ENCODE measurements at places on chromosomes 7 and 10.

DNA sequence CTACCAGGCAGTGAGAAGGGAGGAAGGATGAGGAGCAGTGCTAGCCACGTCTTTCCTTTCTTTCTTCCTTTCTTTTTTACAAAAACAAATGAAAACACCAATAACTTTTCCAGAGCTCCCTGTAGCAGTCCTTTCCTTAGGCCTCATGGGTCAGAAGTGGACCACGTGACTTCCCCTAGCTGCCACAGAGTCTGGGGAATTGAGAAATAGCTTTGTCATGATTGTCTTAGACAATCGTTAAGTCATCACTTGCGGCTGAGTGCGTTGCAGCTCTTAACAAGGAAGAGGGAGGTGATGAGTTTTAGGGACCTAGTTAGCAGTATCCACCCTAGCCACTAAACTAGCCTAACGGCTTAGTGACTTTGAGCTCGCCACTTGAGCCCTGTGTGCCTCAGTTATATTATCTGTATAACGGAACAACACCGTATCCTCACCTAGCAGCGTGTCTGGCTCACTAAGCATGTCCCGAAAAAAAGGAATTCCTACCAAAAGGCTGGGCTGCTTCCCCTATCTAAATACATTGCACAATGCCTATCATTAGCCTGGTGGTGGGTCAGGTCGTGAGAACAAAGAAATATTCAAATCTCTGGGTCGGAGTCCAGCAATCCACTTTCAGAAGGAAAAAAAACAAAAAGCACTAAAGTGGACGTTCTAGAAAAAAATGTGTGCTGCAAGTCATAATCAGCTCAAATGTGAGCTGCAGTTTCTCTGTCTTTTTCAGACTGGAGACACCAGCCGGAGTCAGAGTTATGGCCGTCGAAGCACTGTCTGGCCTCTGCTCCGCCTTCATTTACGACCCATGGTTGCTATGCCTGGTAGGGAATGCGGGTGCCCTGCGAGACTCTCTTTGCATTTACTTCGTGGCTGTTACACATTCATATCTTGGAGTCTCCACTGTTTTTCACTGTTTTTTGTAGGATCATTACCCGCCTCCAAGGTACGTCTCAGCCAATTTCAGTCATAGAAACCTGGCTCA, 338.5 kb upstream of the FOXK1 start:
- DNase-seq = no peak

- no peak for DNase-seq
Measured at GRCh38 chr10:35452171-35452570, 115.9 kb downstream of the CCNY start.

- no peak for DNase-seq
Measured at GRCh38 chr10:33122014-33122809, 164.2 kb upstream of the ITGB1 start.

GRCh38 chr10:93820434-93820833, 62.7 kb downstream of the LGI1 start:
- no peak for DNase-seq

DNA sequence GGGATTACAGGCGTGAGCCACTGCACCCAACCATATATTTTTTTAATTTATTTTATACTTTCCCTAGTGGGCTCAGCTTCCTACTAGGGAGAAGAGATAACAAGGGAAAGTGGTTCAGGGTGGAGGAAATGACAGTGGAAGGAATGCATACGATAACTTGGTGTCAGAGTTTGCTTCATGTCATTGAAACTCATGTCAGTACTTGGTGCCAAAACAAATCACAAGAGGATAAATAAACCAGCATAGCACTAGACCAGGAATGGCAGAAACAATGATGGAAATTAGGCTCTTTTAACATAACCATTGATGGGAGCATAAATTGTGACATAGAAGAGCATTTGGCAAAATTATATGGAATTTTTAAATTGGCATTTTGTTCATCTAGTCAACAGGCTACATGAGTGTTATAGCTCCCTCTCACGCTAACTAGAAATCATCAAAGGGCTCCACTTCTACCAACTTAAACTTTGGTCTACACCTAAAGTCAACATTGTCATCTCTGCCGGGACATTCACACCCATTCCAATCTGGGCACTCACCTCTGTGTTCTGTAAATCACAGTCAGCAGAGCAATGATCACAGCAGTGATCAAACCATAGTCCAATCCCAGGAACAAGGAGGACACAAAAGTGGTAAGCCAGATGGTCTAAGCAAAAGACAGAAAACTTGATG, 41.2 kb downstream of the PSMC2 start:
- DNase-seq = no peak

DNA sequence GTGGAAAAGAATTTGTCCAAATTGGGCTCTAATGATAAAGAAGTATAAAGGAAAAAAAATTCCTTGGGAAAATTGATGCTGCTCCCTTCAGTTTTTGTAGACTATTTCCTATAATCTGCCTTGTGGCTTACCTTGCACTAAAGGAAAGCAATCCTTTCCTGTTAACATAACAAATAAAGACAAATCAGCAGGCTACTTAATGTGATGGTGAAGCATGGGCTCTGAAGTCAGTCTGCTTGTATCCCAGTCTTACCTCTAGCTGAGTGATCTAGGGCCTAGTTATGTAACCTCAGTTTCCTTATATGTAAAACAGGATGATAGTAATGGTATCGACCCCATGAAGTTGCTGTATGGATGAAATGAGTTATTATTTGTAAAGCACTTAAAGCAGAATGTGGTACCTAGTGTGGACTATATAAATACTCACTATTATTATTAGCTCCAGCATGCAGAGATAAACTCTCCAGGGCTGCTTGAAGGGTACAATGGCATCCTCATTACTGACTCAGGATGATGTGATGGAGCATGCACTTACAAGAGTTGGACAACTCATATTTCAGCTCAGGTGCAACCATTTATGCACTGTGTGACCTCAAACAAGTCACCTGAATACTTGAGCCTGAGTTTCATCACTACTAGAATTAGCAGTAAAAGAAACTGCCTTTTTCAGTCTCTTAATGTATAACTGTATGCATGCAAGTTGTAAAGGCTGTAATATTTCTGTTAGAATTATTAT, 156.1 kb downstream of the DKK1 start:
- DNase-seq = no peak

- no peak for DNase-seq
Measured at GRCh38 chr10:119415536-119416503, 126.7 kb downstream of the RGS10 start.

- DNase-seq = no peak
Measured at GRCh38 chr7:4265066-4265465, 417.0 kb upstream of the FOXK1 start.

- DNase-seq = no peak
Measured at GRCh38 chr7:19707240-19707639, 1.6 kb downstream of the POLR1F start.

GRCh38 chr7:105245398-105246114, 143.2 kb downstream of the SRPK2 start:
- DNase-seq = no peak

- no peak for DNase-seq
Measured at GRCh38 chr10:121596689-121597503, 1.3 kb downstream of the FGFR2 start.

DNA sequence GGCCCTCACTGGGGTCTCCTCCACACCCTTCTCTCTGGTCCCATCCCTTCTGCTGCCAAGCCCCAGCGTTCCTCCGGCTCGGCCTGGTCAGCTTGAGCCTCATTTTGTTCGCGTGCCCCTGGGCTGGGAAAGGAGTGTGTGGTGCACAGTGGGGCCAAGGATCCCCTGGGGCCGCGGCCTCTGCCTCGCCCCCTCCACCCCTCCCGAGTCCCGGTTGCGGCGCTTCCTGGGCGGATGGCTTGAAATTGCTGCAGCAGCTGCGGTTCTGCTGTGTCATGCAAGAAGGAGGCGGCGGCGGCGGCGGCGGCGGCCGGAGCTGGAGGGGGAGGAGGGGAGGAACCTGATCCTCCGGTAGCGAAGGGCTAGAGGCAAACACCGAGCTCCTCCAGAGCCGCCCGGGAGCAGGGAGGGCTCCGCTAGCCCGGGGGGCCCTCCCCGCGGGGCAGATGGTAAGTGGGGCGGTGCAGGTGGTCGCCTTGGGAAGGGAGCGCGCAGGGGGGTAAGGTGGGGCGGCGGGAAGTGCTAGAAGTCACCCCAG, 217.8 kb upstream of the MKLN1 start:
- no peak for DNase-seq

- DNase-seq = no peak
Measured at GRCh38 chr7:129949292-129950133, 3.2 kb downstream of the UBE2H start.

- DNase-seq = no peak
Measured at GRCh38 chr7:106968160-106968559, 76.3 kb upstream of the PRKAR2B start.

DNA sequence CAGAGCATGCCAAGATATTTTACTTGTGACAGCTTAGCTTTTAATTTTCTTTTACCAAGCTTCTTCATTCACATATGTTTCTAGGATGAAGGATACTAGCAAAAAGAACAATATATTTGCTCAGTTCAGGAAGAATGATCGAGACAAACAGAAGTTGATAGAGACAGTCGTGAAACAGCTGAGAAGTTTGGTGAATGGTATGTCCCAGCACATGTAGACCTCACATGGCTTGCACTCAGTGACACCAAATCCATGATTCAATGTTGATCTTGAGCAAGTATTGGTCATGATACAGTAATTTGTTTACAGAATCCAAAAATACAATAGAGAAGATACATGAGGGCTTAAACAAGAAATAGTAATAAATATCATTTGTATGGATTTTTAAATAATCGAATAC, 2.5 kb upstream of the CYP26C1 start:
- DNase-seq = no peak

DNA sequence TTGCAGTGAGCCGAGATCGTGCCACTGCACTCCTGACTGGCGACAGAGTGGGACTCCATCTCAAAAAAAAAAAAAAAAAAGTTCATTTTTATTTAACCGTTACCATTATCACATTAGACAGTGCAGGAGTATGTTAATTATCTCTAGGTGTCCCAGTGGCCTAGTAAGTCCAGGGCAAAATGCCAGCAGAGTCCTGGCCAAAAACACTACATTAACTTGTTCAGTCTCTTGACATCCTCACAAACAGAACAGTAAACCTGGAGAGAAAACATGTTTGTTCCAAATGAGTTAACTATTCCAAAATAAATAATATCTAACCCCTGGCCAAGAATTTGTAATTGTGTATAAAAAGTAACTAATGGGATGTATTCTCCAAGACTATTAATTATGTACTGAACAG, 43.2 kb downstream of the PTPRZ1 start:
- no peak for DNase-seq

DNA sequence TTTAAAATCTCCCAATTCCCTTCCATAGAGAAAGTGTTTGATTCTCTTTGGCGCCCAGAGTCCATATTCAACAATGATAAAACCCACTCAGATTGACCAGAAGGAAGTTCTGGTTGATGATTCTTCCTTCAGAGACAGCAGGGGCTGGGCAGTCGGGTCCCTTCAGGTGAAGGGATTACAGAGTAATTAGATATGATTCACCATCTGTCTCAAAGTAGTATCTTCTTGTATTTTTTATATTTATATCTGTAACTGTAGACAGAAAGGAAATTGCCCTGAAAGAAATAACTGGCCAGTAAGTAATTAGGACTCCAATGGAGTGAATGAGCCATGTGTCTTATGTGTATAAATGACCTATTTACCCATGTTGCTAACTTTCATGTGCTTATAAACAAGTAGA, 156.0 kb downstream of the PLCE1 start:
- DNase-seq = no peak

DNA sequence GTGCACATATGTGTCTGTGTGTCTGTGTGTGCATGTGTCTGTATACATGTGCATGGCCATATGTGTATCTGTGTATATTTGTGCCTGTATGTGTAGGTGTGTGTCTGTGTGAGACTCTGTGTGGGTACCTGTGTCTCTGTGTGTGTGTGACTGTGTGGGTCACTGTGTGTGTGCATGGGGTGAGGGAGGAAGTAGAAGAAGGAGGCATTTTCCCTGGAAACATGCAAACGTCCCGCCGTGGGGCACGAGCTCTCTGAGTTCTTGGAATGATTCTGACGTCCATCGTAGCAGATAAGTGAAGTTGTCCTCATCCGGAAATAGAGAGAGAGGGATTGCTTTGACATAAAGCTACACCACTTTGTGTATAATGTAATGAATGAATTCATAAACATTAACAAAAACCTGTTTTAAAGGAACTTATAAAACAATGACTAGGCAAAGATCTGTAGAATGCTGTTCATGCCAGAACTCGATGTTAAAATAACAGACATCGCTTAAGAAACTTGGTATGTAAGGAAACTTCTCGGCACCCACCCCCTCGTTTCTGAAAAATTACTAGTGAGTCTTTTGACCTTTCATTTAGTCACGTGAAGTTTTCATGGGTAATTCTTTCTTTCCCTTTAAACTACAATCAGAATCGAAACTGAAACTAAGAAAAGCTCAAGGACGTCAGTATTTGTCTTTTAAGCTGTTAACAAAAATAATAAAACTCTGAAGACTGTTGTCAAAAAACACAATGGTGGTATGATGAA, 43.6 kb upstream of the KLF6 start:
- DNase-seq = no peak

DNA sequence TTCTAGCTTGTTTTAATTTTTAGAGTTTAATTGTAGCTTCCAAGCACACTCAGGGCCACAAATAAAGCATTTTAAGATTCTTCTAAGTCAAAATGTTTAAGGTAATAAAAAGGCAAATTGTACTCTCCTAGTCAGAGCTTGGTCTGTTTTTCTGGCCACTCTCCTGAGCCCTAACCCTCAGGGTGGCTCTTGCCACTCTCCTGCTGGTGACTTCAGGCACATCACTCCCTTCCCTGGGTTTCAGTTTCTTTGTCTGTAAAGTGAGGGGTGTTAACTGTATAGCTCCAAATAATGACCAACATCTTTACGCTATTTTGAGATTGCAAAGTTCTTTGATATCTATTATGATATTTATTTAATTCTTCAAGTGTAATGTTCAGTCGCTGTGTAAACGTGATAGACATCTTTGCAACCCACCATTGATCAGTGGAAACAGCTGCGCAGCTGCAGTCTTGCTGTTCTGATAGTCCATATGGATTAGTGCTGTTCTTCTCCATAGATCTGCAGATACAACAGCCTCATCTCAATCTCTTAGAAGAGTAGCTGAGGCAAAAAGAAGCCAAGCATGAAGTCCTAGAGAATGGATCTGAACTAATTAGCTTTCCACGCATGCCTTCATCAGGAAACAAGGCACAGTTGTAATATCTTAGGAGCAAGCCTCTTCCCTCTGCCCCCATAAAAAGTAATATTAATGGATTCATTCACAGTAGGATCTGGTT, 189.9 kb downstream of the PLPP4 start:
- no peak for DNase-seq

GRCh38 chr10:97999066-97999922, 31.1 kb downstream of the CRTAC1 start:
- no peak for DNase-seq

- DNase-seq = no peak
Measured at GRCh38 chr7:144057954-144058353, 9.2 kb downstream of the OR2A5 start.

DNA sequence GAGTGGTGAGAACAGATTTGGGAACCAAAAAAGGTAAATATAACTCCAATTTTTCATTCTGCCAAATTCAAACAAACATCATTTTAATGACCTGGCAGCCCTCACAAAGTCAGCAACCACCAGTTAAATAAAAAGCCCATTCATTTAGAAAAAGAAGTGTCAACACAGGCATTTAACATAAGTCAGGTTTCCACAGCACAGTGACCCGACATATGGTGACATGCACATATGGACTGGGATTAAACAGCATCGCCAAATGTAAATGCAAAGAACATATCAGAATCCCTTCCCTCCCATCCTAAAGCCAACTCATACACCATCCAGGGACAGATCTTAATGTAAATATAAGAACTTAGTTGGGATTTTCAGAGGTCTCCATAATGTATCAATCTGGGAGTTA, 293.2 kb downstream of the FGFR2 start:
- no peak for DNase-seq

- DNase-seq = no peak
Measured at GRCh38 chr7:90320801-90321494, at the start of gene FAM237B. TSS of gene FAM237B (minus strand) at chr7:90321304. CDS start at chr7:90319748, 1,556 bp downstream.

GRCh38 chr10:106557951-106558733, 606.4 kb downstream of the SORCS1 start:
- DNase-seq = no peak

Data from stimulated activated CD4-positive, alpha-beta T cell treated with anti-CD3 and anti-CD28 coated beads, TNF-alpha, amount 100 ng/mL, for 1 hour (primary cell).